T-cell (primary cell): ENCODE measurements at places on chromosomes 7 and 10.

DNA sequence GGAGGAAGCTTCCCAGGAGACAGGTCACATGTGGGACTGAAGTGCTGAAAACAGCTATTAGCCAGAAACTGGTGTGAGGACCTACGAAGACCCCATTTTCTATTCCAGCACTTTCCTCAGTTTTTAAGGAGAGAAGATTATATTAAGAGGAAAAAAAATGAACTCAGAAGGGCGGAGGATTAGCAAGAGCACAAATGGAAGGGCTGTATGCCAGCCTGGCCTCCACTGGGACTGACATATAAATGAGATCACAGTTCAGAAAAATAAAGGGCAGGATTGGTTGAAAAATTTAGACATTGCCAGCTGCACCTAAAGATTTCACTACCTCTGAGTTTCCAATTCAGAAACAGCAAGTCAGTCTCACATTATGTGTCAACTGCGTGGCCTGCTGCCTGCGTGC lies 53.0 kb downstream of the GSDME start:
- no peak for DNase-seq

DNA sequence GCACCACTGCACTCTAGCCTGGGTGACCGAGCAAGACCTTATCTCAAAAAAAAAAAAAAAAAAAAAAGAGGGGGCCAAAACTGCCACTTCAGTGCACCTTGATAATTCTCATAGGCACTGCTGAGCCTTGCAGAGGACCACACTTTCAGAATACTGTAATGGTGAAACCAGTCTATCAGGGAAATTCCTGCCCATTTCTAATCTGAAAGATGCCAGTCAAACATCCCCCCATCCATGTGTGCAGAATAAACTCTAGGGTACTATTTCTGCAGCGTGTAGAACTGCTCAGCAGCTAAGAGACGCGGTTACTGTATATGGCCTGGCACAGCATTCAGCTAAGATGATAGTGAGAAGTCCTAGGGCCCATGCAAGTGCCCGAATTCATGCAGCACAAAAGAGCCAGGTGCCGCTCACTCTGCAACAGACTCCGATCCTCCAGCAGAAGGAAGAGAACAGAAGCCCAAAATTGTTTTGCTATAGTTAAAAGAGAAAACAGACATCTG lies 286.8 kb upstream of the KLF14 start:
- no peak for DNase-seq

DNA sequence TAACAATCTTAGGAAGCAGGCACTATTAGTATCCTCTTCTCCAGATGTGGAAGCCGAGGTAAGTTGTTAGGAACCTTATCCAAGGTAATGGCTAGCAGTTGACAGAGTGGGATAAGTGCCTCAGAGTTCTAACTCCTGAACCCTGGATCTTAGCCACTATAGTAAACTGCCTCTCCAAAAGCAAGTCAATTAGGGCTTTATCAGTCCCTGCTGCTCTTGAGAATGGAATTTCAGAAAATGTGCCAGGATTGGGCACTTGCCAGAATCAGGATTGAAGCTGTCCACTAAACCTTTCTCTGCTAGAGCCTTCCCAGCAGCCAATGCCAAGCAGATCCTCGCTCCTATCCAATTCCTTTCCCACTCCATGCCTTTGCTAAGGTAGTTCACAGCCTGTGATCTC lies 777.5 kb upstream of the POM121L12 start:
- no peak for DNase-seq

DNA sequence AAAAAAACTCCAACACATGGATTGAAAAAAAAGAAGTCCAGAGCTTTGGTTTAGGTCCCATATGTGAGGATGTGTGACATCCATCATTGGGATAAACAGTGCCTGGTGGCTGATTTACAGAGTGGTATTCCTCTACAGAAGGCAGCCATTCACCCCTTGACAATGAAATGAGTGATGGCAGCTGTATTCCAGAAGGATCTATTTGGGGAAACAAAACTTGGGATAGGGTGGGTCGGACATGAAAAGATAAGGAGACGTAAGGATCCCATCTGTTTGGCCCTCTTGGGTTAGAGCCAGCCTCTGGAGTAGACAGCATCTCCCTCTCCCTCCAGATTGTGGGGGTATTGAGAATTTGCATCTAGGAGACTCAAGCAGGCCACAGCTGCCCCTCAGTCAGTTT lies 15.2 kb upstream of the CREB5 start:
- DNase-seq = no peak

DNA sequence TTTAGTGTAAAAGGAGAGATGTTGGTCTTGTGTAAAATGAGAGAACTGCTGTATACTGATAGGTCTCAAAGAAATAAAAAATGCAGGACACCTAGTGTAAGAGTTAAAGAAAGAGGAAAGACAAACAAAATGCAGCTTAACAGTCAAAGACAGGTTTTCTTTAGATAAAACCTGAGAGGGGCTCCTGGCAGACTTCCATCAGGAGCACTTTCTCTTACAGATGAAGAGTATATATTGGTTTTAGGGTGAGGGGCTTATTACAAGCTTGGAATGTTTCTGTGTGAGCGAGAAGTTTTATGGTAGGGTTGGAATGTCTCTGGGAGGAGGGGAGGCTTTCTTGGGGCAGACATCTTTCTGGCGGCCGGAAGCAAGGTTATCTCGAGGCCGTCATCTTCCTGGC lies 16.2 kb downstream of the ACBD7 start:
- no peak for DNase-seq

- DNase-seq = no peak
Observed at GRCh38 chr7:150948791-150949251, 29.3 kb downstream of the KCNH2 start.

DNA sequence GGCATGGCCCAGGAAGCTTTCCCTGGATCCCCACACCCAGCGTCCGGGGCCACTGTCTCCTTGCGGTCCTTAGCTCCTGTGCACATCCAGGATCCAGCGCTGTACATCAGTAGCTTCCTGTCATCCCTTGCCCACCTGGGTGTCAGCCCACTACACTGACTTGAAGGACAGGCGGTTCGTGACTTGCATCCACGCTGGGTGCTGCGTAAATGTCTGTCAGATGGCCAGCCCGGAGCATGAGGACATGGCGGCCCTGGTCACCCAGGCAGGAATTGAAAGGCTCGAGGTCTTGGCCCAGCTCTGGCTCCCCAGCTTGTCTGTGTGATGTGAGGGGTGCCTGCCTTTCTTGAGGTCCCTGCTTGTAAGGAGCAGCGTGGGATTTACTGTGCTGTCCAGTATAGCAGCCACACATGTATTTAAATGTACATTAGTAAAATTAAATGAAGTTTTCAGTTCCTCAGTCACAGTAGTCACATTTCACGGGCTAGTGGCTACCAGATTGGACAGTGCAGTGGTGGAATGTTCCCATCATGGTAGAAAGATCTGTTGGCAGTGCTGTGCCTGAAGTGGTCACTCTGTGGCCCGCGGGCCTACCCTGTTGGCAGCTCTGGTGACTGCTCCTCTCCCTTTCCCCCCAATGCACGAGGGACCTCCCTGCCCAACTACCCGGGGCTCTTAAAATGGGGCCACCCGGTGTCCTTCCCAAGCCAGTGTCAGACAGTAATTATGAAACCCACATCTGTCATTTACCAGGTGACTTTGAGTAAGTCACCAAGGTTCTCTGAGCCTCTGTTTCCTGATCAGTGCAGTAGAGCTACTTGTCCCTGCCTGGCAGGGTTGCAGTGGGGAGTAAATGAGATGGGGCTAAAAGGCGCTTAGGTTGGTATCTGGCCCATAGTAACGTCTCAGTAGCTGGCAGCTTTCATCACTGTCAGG lies 97.8 kb upstream of the PPIF start:
- no peak for DNase-seq
